ENCODE measurements at places on chromosomes 3 and 15.

GRCh38 chr3:99851955-99852354, 34.3 kb downstream of the CMSS1 start:
- no peak for DNase-seq

- DNase-seq: no peak
Observed at GRCh38 chr15:83064859-83065258, 2.2 kb downstream of the BTBD1 start.

DNA sequence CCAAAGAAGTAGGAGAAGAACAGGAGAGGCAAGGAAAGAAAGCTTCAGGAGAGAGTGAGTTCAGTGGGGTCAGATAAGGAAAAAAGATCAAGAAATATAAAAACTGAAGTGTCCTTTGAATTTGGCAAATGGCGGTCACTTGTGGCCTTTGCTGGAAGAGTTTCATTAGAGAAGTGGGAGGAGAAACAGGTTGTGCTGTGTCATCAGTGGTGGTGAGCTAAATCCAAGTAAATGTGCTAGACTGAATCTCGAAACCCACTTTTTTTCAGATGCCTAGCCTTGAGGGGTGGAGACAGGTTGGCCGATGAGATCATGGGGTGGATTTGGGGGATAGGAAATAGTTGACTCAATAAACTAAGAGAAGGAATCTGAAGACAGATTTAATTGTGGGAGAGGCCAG, 43.7 kb downstream of the CHRD start:
- no peak for DNase-seq

DNA sequence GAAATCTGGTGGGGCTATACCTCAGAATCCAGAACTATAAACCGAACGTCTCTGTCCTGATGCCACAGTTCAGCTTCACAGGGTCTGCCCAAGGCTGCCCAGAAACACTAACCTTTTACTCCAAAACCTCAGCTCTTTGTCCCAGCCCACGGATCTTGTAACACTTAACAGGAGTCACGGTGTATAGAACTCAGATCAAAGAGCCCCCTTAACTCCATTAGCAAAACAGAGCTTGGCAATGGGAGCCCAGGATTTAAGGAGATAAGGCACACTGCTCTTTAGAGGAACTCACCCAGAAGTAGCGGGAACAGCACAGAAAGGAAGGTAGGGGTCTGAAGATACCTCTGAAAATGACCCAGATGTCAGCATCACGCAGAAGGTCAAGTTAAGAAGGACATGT, 68.8 kb upstream of the SOX14 start:
- DNase-seq: no peak

DNA sequence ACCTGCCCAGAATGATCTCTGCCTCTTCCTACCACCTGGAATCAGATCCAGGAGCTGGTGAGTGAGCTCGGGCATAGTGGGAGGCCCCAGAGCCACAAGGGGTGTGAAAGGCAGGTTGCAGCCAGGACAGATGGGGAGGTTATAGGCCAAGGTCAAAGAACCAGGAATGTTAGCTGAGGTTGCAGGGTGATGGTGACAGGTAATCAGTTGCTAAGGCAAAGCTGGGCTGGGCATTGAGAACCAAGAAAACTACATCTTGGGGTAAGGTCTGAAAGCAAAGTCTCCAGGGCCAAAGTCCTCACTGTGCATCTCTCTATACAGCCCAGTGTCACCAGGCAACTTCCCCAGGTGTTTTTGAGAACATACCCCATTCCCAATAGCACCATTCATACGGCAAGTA, 38.4 kb upstream of the SLC6A11 start:
- DNase-seq: no peak

DNA sequence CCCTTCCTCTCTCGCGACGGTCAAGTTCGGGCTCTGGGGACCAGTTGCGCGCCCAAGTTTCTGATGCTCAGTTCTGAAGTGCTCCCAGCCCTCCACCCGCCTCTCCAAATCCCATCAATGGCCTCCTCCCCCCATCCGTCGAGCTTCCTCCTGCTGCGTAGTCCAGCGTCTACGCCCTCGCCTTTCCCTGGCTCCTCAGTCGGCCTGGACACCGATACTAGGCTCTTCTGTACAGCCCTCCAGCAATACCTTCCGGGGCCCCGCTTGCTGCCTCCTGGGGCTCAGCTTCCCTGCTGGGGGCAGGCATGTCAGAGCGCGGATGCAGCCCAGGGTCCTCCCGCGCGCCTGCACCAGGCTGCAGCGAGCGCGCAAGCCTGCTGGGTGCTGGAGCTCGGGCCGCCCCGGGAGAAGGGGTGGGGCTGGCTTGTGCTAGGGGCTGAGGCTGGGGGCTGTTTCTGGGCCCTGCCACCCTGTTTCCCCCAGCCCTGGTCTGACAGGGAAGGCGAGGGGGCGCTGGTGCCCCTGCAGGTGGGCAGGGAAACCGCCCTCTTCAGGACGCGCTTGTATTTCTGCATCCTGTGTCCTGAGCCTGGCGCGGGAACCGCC, 353.3 kb upstream of the SUCLG2 start:
- no peak for DNase-seq

All from stimulated activated CD8-positive, alpha-beta memory T cell treated with anti-CD3 and anti-CD28 coated beads, Interleukin-7, amount 100 ng/mL, for 1 hour (primary cell).